ENCODE measurements at places on chromosomes 13 and 19. TPM values are rescaled to one million over a fixed set of nuclear protein-coding genes. Genes with fewer than 3 reads are reported as not detected.

DNA sequence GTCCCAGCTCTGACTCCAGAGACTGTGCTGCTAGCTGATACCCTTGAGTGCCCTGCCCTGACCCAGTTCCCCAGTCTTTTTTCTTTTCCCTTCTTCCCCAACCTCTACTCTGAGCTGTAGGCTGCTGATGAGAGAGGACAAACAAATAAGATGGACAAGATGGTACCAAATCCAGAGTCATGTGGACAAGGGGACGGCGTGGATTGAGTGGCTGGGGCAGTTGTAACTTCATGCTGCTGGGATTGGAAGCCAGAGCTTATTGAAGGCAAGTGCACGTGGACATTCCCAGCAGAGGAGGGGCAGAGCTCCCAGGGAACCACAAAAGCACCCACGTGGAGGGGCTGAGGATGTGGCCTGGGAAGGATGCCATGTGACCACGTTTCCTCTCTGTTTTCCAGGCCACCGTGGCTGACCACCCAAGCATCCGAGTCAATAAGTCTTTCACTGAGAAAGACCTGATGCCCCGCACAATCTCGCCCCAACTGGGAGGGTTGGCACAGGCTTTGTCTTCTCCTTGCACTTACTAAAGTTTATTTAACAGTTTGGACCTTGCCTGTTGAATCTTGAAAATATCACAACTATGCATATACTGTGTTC is 323.3 kb upstream of the ZNF507 start:
- H3K36me3 ChIP-seq = no peaks in the 10 kb centered on the region
- DNase-seq = no peak
- no peaks in the 10 kb centered on the region for H3K4me1 ChIP-seq
- no peak overlapping the region for H3K27ac ChIP-seq
- no peaks in the 10 kb centered on the region for H3K27me3 ChIP-seq

GRCh38 chr13:111893607-111894443 is 173.1 kb upstream of the SOX1 start:
- no peaks in the 10 kb centered on the region for H3K36me3 ChIP-seq
- no peak overlapping the region for H3K4me3 ChIP-seq
- no peak for DNase-seq
- no peak overlapping the region for H3K27ac ChIP-seq
- peaks cover 2% of the 10 kb centered on the region for H3K4me1 ChIP-seq
- peaks cover 52% of the 10 kb centered on the region for H3K27me3 ChIP-seq

GRCh38 chr19:722553-723101 is 13.9 kb downstream of the PALM start:
- H3K27ac ChIP-seq = no peak overlapping the region
- H3K27me3 ChIP-seq = peaks cover 35% of the 10 kb centered on the region
- DNase-seq = no peak
- no peaks in the 10 kb centered on the region for H3K36me3 ChIP-seq

GRCh38 chr19:14560776-14561108 is 11.1 kb downstream of the NDUFB7 start:
- peaks cover 5% of the 10 kb centered on the region for H3K36me3 ChIP-seq
- DNase-seq = no peak
- no peaks in the 10 kb centered on the region for H3K27me3 ChIP-seq
- no peak overlapping the region for H3K4me3 ChIP-seq

The IGFL1 gene
- not detected for total RNA-seq

GRCh38 chr19:45515807-45516401 is 8.6 kb downstream of the VASP start:
- peaks cover 44% of the 10 kb centered on the region for H3K4me1 ChIP-seq
- H3K36me3 ChIP-seq = peaks cover 22% of the 10 kb centered on the region

DNA sequence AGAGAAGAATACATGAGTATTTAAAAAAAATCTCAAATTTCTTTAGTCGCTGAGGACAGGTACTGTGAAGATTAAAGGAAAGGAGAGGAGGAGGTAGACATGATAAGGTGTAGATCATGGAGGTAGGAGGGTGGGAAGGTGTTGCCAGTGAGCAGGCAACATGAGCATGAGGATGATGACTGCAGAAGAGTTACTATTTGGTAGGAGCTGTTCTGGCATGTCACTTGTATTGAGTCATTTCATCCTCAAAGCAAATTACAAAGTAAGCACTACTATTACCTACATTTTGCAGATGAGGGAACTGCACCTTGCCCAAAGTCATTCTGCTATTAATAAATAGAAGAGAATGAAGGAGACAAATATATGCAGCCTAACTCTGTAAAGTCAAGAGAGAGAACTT is 435.8 kb upstream of the KLF12 start:
- H3K36me3 ChIP-seq = no peaks in the 10 kb centered on the region
- no peak for DNase-seq
- H3K4me3 ChIP-seq = no peak overlapping the region
- H3K27ac ChIP-seq = no peak overlapping the region
- peaks cover 3% of the 10 kb centered on the region for H3K4me1 ChIP-seq

GRCh38 chr13:65913173-65913572 is 1317.0 kb downstream of the PCDH9 start:
- DNase-seq = no peak
- no peak overlapping the region for H3K4me3 ChIP-seq
- H3K4me1 ChIP-seq = no peaks in the 10 kb centered on the region
- no peaks in the 10 kb centered on the region for H3K27me3 ChIP-seq
- no peaks in the 10 kb centered on the region for H3K36me3 ChIP-seq

- H3K27ac ChIP-seq = no peak overlapping the region
- peaks cover 4% of the 10 kb centered on the region for H3K36me3 ChIP-seq
- H3K4me1 ChIP-seq = peaks cover 11% of the 10 kb centered on the region
- H3K27me3 ChIP-seq = no peaks in the 10 kb centered on the region
- no peak overlapping the region for H3K4me3 ChIP-seq
Measured at GRCh38 chr19:58522709-58523108, 3.1 kb upstream of the ZBTB45 start.

DNA sequence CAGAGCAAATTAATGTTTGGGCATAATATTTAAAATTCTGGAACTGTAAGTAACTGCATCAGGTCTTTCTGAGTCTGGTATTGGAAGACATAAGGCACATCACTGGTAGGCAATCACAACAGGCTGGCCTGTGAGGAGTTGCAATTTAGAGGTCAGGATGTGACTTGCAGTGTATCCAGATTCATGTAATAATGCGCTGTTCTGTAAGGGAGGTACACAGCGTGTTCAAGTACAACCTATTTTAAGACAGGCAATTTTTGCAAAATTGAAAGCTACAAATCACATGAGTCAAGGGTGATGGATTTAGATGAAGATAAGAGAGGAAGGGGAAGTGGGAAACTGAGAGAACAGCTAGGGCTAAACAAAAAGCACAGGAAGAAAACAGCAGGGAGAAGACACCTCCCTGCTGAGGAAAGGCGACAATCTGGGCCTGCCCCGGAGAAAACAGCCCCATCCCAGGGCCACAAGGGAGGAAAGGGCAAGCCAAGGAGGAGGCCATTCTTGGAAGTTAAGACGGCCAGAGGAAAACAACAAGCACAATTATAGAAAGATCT is 138.1 kb downstream of the LACC1 start:
- H3K4me1 ChIP-seq = no peaks in the 10 kb centered on the region
- no peak overlapping the region for H3K4me3 ChIP-seq
- H3K36me3 ChIP-seq = no peaks in the 10 kb centered on the region
- H3K27me3 ChIP-seq = no peaks in the 10 kb centered on the region
- H3K27ac ChIP-seq = no peak overlapping the region

DNA sequence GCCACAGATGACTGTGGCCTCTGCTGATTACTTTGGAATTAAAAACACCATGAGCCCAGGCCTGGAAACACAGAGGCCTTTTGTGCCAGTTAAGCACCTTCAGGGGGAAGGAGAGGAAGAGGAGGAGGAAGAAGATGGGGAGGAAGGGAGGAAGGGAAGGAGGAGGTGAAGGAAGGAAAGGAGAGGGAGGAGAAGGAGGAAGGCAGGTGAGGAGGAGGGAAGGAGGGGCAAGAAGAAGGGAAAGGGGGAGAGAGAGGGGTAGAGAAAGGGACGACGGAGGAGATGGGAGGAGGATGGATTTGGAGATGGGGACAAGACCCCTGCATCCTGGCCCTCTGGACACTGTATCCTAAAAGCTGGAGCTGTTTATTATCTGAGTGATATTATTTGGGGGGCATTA is 231.0 kb downstream of the UQCRFS1 start:
- DNase-seq = no peak
- no peak overlapping the region for H3K4me3 ChIP-seq
- peaks cover 9% of the 10 kb centered on the region for H3K27me3 ChIP-seq
- no peaks in the 10 kb centered on the region for H3K4me1 ChIP-seq
- H3K27ac ChIP-seq = no peak overlapping the region

GRCh38 chr19:610071-610800 is 20.6 kb downstream of the HCN2 start:
- DNase-seq = peak; percentile 50
- H3K27ac ChIP-seq = peak overlapping the region; percentile 96
- peak overlapping the region; percentile 82 for H3K4me3 ChIP-seq
- no peaks in the 10 kb centered on the region for H3K27me3 ChIP-seq
- peaks cover 12% of the 10 kb centered on the region for H3K4me1 ChIP-seq

- no peaks in the 10 kb centered on the region for H3K27me3 ChIP-seq
- H3K27ac ChIP-seq = no peak overlapping the region
- H3K4me1 ChIP-seq = peaks cover 4% of the 10 kb centered on the region
- H3K4me3 ChIP-seq = no peak overlapping the region
- no peaks in the 10 kb centered on the region for H3K36me3 ChIP-seq
Measured at GRCh38 chr13:59677966-59678814, 485.5 kb downstream of the DIAPH3 start.

GRCh38 chr19:42548552-42548951 is 20.3 kb upstream of the CEACAM1 start:
- DNase-seq = no peak
- no peaks in the 10 kb centered on the region for H3K4me1 ChIP-seq
- H3K36me3 ChIP-seq = no peaks in the 10 kb centered on the region
- H3K27me3 ChIP-seq = peaks cover 15% of the 10 kb centered on the region

The FREM2 gene
- total RNA-seq = not detected

The VSTM2B gene
- not detected for total RNA-seq

- peaks cover 20% of the 10 kb centered on the region for H3K27me3 ChIP-seq
- no peaks in the 10 kb centered on the region for H3K36me3 ChIP-seq
- H3K27ac ChIP-seq = no peak overlapping the region
- H3K4me1 ChIP-seq = no peaks in the 10 kb centered on the region
- no peak overlapping the region for H3K4me3 ChIP-seq
Measured at GRCh38 chr13:43675577-43675976, 111.2 kb downstream of the ENOX1 start.

The ONECUT3 gene
- total RNA-seq = not detected

DNA sequence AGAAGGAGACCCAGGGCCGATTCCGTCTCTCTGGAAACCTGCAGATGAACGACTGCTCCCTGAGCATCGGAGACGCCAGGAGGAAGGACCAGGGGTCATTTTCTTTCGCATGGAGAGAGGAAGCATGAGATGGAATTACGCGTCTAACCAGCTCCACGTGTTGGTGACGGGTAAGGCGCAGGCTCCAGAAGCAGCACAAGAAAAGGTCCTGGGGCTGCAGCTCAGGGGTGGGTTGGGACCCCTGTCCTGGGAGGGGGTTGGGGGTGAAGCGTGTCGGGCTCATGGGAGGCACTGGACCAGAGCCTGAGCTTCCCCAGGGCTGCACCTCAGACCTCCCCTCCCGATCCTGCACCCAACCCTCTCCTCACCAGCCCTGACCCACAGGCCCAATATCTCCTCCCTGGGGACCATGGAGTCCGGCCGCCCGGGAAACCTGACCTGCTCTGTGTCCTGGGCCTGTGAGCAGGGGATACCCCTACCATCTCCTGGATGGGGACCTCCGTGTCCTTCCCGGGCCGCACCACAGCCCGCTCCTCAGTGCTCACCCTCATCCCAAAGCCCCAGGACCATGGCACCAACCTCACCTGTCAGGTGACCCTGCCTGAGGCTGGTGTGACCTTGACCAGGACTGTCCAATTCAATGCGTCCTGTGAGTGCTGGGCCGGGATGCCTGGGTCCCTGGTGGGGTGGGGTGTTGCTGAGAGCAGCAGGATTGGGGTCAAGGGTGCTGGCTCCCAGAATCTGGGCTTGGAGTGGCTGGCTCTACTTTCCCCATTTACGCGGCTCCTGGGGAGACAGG is 39.6 kb upstream of the CD33 start:
- H3K4me1 ChIP-seq = peaks cover 2% of the 10 kb centered on the region
- no peak for DNase-seq
- no peak overlapping the region for H3K4me3 ChIP-seq
- H3K27ac ChIP-seq = no peak overlapping the region

GRCh38 chr13:46606970-46607369 is 54.0 kb downstream of the LRCH1 start:
- peaks cover 63% of the 10 kb centered on the region for H3K4me1 ChIP-seq
- H3K27me3 ChIP-seq = no peaks in the 10 kb centered on the region
- no peak for DNase-seq
- H3K36me3 ChIP-seq = peaks cover 7% of the 10 kb centered on the region

GRCh38 chr13:56687131-56687530 is 453.6 kb upstream of the PRR20A start:
- no peak overlapping the region for H3K27ac ChIP-seq
- H3K27me3 ChIP-seq = no peaks in the 10 kb centered on the region
- H3K36me3 ChIP-seq = no peaks in the 10 kb centered on the region
- H3K4me1 ChIP-seq = no peaks in the 10 kb centered on the region
- no peak for DNase-seq

The LIM2 gene
- not detected for total RNA-seq

The ZNF585A gene
- 8.4 TPM for total RNA-seq

The NAPA gene
- total RNA-seq = 65.6 TPM

The ATP4B gene
- not detected for total RNA-seq

GRCh38 chr13:21657538-21657937 is 13.3 kb upstream of the FGF9 start:
- H3K4me3 ChIP-seq = no peak overlapping the region
- H3K36me3 ChIP-seq = no peaks in the 10 kb centered on the region
- no peak overlapping the region for H3K27ac ChIP-seq
- DNase-seq = no peak
- H3K27me3 ChIP-seq = peaks cover 24% of the 10 kb centered on the region
- no peaks in the 10 kb centered on the region for H3K4me1 ChIP-seq

DNA sequence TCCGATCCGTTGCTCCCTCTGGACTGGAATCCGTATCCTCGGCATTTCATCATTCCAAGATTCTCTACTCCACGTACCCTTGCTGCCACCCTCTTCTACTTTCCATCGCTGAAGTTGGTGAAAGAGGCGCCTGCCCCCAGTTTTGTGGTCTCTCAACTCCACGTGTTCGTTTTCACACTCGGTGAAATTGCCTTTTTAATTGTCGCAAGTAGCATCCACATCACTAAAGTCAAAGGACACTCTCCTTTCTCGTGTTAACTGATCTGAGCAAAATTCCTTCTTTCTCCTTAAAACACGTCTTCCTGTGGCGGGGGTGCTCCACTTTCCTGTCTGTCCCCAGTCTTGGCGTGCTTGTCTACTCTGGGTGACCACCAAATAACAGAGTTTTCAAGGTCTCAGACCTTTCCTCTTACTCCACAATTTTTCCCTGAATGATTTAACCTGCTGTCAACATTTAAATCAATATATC is 1.1 kb upstream of the TMTC4 start:
- peaks cover 23% of the 10 kb centered on the region for H3K4me1 ChIP-seq
- H3K27me3 ChIP-seq = peaks cover 8% of the 10 kb centered on the region
- H3K36me3 ChIP-seq = no peaks in the 10 kb centered on the region

The FFAR1 gene
- total RNA-seq = 0.08 TPM
